ENCODE measurements at places on chromosomes 7 and 10.
A peak's percentile ranks its signal among the peaks of the same experiment; 100 is the strongest.

- peak; percentile 36 for DNase-seq
These were observed 23.5 kb downstream of the TMEM273 start for GRCh38 chr10:49164559-49165188.

DNA sequence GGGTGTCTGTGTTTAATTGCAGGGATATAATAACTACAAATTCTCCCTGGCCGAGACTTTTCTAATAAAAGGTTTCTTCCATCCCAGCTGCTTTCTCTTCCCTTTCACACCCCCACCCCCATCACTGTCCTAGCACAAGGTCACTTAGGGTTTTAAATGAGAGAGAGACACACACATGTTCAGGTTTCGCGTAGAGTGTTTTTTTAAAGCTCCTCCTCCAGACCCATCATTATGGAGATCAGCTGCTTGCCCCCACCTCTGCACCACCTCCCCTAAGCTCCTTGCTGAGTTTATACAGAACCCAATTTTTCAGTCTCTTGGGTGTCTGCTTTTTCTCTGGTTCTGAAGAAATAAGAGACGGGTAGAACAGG lies 18.6 kb downstream of the LRMDA start:
- no peak for DNase-seq

- no peak for DNase-seq
These were observed 87.9 kb downstream of the RNF216 start for GRCh38 chr7:5693529-5693928.

DNA sequence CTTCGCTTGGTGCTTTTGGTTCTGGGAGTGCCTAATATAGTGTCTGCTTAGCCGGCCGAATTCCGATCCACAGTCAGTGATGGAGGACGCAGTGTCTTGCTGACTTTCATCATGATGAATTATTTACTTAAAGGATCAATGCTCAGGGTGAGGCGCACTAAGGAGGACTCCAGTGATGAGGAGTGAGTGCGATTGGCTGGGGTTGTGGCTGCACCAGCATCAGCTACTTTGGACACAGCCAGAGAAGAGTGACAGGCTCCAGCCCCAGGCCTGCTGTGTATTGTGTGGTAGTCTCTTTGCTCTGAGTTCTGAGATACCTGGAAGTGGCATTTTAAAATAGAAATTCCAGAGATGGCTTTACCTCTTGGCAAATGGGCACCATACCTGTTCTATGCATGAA lies 73.3 kb upstream of the ANLN start:
- DNase-seq: no peak

- DNase-seq: no peak
These were observed 9.6 kb upstream of the NAMPT start for GRCh38 chr7:106294334-106294733.

DNA sequence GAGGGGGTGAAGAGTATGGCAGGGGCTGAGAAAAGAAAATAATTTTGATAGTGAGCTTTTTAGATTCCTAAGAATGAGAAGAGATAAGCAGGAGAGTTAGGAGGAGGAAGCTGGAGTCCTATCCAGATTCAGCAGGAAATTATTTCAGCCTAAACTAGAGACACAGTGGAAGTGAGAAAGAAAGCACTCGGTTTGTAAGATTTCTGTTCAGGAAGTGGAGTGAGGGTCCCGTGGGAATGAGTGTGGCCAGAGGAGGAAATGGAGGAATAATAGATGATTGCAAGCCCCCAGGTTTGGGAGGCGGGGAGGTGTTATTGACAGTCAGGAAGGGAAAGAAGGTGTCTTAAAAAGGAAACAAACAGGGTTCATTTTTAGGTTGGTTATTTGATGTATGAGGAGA lies 84.8 kb upstream of the NRP1 start:
- no peak for DNase-seq

- no peak for DNase-seq
These were observed 34.0 kb downstream of the ZDHHC6 start for GRCh38 chr10:112412696-112413095.

- no peak for DNase-seq
These were observed 380.6 kb downstream of the PHTF2 start for GRCh38 chr7:78179211-78179610.

DNA sequence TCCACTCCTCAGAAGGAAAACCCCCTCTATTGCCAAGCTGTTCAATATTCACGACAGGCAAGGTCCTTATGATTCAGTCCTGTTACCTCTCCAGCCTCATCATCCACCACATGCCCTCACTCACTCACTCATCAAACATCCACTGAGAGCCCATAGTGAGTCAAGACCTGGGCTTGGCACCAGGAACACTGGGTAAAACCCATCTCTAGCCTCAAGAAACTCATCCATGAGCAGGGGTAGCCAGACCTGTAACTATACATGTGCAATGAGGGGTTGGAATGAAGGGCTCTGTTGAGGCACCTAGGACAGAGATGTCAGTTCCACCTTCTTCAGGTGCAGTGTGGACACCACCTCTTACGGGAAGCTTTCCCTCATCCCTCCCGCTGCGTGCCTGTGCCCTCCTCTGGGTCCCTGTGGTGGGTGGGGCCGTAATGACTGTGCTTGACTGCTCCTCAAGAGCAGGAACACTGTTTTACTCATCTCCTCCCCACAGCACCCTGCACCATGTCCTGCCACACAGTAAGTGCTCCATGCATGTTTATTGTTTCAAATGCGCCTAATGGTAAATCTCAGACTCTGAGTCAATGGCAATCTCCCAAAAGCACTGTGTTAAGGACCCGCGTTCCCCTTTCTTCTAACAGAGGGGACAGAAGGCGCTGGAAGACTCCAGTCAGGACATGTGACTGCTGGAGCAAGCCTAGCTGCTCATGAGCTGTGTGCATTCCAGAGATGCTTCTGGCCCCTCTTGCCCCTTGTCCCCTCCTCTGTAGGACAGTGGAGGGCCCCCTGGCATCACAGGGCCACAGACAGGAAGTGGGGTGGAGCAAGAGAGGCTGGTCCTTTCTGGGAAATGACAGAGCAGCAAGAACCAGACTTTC lies 95.4 kb downstream of the HIPK2 start:
- peak; percentile 59 for DNase-seq

GRCh38 chr7:149292462-149292823 lies 30.4 kb downstream of the ZNF783 start:
- no peak for DNase-seq

- DNase-seq: no peak
These were observed 147.4 kb downstream of the EBF3 start for GRCh38 chr10:129816656-129817045.

DNA sequence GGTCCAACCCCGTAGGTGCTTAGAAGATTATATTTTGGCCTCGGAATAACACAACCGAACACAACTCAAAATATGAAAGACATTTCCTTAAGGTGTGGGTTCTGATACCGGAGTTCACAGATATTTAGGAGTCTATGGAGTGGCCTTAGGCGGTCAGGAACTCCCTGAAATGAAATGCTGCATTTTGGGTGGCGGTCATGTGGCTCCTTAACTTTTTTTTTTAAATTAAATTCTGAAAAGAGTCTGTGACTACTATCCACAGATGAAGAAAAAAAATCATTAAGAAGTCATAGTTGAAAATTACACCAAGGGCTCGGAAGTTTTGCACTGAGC lies 290.9 kb upstream of the NFE2L3 start:
- no peak for DNase-seq

GRCh38 chr10:72417971-72418370 lies 63.3 kb upstream of the DNAJB12 start:
- DNase-seq: no peak

DNA sequence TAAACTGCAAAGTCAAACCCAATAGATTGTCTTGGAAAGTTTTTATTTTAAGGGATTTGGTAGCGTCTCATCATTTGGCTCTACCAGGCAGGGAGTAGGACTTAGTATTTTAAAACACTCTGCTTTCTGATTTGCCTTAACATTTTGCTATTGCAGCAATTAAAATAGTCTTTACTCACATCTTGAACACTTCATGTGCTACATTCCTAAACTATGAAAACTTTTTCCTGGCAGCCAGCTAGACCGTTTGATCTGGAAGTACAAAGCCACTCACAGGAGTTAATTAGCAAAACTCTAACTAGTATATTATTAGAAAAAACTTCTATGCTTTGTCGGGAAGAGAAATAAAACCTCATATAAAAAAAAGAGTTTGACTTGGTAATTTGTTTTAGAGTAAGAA lies 111.4 kb downstream of the TFPI2 start:
- no peak for DNase-seq
